ENCODE measurements at places on chromosomes 7 and 10.

GRCh38 chr7:28291559-28291958 is 111.0 kb upstream of the JAZF1 start:
- no peak for DNase-seq

DNA sequence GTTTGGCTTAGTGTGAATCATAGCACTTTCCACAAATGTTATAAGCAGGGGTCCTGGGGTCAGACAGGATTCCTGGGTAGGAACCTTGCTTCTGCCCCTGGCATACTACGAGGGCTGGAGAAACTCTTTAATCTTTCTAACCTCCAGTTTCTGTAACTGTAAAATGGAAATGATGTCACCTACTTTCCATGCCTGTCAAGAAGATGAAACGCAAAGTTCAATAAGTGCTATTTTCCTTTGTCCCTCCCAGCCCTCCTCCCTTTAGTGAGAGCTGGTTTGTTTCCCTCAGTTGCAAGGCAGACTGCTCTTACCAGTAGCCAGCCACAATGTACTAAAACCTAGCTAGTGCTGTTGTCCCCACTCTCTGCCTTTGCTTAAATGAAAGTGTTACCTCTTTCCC is 117.1 kb upstream of the HPS1 start:
- DNase-seq, result peak; percentile 8

- no peak for DNase-seq
These were observed 73.7 kb upstream of the ABCB5 start for GRCh38 chr7:20541608-20542349.

DNA sequence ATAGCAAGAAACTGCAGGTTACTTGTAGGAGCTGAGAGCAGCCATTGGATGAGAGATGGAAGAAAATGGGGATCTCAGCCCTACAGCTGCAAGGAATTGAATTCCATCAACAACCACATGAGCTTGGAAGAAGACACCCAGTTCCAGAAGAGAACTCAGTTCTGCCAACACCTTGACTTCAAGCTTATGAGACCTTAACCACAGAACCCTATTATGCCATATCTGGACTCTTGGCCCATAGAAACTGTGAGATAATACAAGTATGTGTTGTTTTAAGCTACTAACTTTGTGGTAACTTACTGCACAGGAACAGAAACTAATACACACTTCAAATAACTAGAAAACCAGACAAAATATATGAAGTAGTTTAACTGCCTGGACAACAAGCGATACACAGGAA is 212.4 kb upstream of the CACNA2D1 start:
- DNase-seq, result no peak

- no peak for DNase-seq
These were observed 34.3 kb downstream of the INPP5A start for GRCh38 chr10:132571650-132572544.

- no peak for DNase-seq
These were observed 231.1 kb downstream of the ADAM12 start for GRCh38 chr10:126157189-126157588.

DNA sequence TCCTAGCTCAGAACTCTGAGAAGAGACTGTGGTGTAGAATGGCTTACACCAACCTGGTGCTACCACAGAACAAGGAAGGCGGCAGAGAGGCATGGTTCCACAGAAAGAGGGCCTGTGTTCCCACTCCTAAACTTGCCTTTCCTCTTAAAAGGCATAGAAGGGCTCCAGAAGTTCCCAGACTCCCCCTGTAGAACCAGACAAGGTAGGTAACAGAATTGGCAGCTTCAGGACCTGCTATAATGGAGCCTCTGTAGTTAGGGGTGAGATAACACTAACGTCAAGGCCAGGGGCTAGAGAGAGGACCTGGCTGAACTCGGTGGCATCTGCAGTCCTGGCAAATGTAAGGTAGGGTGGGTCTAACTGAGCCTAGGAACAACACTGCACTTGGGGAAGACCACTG is 26.7 kb upstream of the SGMS1 start:
- DNase-seq, result no peak

- DNase-seq, result no peak
These were observed 77.4 kb downstream of the RNLS start for GRCh38 chr10:88505680-88506215.
